ENCODE measurements at places on chromosomes 11 and 22.

- DNase-seq: no peak
These were observed 8.2 kb upstream of the PRR5 start for GRCh38 chr22:44693756-44694155.

GRCh38 chr22:45644714-45645113 is 26.9 kb upstream of the ATXN10 start:
- no peak for DNase-seq

DNA sequence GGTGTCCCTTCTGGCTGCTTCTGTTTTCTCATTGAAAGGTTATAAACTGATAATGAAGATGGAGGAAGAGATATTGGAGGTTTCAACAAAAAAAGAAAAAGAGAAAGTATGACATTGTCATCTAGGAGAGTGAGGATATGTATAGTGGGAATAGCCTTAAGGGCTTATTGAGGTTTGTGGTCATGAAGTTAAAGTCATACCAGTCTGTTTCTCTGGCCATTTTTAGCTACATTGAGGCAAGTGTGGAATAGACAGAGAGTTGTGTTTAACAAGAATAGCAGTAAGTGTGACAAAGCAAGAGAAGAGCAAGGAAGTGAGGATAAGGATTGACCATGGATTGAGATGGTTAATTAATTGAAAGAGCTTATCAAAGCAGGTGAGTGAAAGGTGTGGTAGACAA is 110.4 kb downstream of the ELP4 start:
- DNase-seq: no peak

GRCh38 chr11:57364851-57365660 is 15.9 kb downstream of the PRG3 start:
- no peak for DNase-seq

DNA sequence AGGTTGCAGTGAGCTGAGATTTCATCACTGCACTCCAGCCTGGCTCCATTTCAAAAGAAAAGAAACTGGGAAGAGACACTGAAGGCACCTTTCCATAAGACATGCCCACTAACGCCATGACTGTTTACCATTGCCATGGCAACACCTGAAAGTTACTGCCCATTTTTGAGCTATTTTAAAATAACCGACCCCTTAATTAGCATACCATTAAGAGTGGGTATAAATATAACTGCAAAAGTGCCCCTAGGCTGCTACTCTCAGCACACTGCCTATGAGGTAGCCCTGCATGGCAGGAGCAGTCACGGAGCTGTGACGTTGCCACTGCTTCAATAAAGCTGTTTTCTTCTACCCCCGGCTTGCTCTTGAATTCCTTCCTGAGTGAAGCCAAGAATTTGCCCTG is 9.9 kb upstream of the RNASEH2C start:
- no peak for DNase-seq

GRCh38 chr11:79043726-79044125 is 397.1 kb downstream of the TENM4 start:
- DNase-seq: no peak

- no peak for DNase-seq
These were observed 71.5 kb downstream of the CYTH4 start for GRCh38 chr22:37353839-37354238.

DNA sequence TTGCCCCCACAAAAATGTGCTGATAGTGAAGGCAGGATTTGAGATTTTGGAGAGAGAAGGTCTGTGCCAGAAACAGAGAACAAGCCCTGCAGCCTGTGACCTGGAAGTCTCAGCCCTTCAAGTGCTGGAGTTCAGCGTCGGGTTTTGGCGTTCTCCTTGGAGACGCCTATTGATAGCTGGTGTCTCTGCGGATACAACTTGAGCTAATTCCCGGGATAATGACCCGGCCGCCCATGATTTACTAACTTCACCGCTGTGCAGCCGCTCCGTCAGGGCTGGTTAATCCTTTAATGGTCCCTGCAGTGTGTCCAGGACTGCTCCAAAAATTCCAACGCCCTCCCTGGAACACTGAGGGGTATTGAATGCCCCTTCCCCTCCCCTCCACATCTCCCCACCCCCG is 76.6 kb downstream of the WT1 start:
- DNase-seq: no peak

- no peak for DNase-seq
These were observed 10.9 kb downstream of the TRIM22 start for GRCh38 chr11:5700421-5701054.

- no peak for DNase-seq
These were observed 156.5 kb upstream of the SOX6 start for GRCh38 chr11:16512899-16513241.

GRCh38 chr22:29788339-29789279 is 21.4 kb downstream of the UQCR10 start:
- DNase-seq: no peak

- DNase-seq: no peak
These were observed 38.1 kb downstream of the LARGE2 start for GRCh38 chr11:45960387-45961095.

DNA sequence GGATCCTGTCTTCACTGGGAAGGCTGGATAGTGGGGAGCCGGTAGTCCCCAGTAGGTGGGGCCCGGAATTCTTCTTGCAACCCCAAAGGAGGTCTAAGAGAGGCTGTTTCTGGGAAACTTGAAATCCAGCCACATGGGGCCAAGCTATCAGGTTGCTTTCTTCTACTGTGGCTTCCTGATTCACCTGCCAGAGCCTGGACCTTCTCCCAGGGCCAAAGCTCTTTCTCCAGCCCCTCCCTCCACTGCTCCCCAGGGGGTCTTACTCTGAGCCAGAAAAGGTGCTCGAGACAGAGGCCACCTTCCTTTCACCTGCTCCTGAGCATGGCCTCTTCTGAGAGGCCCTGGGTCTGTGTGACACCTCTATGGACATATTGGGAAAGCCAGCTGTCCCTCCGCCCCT is 9.1 kb downstream of the TST start:
- DNase-seq: no peak

DNA sequence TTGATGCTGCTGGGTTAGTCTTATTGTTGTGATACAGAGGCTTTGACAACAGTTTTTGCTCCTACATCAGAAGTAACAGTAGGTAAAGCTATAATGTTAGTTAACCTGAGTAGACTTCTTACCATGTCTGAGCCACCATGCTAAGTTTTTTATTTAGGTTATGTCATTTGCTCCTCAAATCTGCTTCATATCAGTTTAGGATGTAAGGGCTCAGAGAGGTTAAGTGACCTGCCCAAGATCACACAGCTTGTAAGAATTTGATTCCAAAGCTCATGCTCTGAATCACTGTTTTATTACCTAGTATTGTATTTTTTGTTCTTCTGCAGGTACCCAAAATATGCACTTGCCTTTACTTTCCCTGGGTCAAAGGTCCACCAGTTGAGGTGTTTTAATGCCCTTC is 161.7 kb downstream of the COMMD9 start:
- no peak for DNase-seq

GRCh38 chr11:120546312-120547205 is 35.0 kb downstream of the GRIK4 start:
- no peak for DNase-seq

GRCh38 chr11:128941573-128942271 is 949 bp downstream of the TP53AIP1 start:
- no peak for DNase-seq

DNA sequence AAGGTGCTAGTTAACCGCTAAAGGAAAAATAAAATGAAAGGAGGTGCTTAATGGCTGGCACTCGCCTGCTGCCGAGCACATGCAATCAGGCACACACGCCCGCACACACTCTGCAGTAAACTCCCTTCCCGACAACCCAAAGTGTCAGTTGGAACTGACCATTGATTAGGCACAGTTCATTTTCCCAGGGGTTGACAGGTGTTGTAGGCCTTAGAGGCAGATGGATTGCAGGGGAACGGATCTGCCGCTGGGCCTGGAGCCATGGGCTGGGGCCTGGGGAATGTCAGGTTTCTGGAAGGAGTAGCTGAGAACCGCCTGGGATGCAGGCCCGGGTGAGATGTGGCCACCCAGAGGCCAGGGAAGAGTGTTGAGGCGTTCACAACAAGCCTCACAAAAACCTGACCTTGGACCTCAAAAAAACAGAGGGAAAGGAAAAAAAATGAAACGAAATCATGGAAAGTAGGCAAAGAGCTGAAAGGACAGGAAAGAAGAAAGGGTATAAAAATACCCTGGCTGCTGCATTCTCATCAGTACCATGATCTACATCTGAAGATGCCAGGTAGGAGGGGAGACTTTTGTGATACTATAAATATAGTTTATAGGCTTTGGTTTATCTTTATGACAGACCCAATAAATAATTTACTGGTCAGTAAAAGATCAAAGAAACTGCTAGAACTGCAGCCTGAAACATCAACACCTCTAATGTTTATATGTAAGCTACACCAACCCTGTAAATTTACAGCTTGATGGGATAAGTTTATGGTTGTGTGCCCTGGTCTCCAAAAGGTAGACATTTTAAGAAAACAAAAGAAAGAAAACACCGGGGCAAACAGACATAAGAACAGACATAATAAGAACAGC is 313.4 kb downstream of the BUD13 start:
- DNase-seq: no peak

DNA sequence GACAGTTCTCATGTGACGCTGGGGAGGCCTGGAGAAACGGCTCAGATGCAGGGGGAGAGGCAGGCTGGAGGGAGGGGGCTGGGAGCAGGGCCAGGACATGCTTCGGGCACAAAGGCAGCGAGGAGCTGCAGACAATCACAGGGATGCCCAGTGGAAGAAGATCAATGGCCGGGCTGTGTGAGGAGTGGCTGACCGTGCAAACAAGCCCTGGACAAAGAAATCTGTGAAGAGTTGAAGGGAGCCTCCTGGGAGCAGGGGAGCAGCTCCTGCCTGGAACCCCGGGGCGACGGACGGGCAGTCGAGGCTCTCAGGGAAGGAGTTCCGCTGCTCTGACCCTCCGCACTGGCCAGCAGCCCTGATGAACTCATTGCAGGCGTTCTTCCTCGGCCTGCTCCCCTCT is 126.7 kb upstream of the B3GAT1 start:
- no peak for DNase-seq

DNA sequence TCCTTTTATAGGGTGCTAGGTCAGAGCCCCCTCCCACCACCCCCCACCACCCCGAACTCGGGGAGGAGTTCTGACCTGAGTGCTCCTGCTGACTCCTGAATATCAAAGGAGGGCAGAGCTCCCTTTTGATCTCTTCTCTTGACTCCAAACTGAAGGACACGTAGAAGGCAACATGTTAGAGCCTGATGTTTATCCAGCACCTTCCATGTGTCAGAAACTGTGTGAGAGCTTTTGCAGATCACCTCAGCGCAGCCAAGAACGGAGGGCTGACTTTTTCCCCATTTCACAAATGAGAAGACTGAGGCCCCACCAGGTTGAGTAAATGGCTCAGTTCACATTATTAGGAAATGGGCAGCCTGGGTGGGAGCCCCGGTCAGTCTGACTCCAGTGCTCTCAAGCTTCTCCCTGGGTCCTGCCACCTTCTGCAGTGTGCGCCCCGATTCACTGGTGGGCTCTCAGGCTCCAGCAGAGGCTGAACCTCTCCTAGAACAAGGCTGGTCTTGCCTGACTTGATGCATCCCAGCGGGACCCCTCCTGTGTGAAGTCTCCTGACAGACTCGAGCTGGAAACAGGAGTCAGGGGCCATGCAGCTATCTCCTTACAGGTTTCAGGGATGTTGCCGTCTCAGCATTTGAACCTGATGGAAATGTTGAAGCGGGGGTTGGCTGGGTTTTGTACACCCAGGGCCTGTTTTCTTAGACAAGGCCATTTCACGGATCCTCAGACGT is 98.5 kb downstream of the TSPAN18 start:
- DNase-seq: no peak

- peak; percentile 14 for DNase-seq
These were observed 541.2 kb upstream of the API5 start for GRCh38 chr11:42770444-42771065.

GRCh38 chr11:7967097-7967496 is 1.9 kb upstream of the NLRP10 start:
- DNase-seq: no peak

DNA sequence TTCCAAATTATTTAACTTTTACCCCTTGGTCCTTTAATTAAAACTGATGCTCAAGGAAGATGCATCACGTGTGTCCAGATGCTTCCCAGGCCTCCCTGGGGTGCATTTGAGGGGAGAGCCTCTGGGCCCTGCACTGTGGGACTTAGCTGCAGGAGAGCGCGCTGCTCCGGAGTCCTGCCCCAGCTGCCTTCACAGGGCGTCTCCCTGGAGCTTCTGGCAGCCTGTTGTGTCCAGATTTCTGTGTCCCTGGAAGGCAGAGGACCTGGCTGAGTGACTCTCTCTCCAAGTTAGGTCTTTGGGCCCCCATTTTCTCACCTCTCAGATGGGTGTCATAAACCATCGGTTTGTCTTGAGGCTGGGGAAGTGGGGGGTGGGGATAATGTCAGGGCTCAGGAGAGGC is 3.0 kb downstream of the ARHGAP8 start:
- no peak for DNase-seq

GRCh38 chr22:48493733-48494132 is 1333.9 kb downstream of the BRD1 start:
- DNase-seq: no peak

DNA sequence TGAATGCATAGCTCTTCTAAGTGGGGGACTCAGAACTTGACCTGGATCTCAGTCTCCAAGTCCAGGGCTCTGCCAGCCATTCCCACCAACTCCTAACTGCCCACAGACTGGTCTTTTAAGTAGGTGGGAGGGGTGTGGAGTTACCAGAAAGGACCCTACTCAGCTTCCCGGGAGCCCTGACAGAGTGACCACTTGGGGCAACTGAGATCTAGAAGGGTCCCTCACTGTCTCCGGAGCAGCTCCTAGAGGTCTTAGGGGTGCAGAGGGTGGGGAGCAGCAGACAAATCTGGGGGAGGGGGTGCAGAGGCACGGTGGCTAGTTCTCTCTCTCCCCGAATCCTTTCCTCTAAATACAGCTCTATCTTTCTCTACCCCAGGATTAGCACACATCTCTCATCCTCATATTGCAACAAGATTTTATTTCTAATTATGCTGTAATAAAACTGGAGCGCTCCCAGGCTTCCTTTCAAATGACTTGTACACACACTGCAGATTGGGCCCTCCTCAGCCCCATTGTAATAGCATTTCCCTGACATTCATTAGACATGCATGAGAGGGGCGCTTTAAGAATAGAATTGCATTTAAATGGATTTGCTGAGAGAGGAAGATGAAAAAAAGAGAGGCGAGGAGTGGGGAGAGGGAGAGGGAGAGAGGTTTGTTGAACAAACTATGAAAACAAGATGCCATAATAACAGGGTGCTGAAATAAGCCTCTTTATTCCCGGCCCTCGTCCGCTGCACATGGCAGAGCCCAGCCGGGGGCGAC is 219.0 kb downstream of the CEP164 start:
- DNase-seq: no peak

DNA sequence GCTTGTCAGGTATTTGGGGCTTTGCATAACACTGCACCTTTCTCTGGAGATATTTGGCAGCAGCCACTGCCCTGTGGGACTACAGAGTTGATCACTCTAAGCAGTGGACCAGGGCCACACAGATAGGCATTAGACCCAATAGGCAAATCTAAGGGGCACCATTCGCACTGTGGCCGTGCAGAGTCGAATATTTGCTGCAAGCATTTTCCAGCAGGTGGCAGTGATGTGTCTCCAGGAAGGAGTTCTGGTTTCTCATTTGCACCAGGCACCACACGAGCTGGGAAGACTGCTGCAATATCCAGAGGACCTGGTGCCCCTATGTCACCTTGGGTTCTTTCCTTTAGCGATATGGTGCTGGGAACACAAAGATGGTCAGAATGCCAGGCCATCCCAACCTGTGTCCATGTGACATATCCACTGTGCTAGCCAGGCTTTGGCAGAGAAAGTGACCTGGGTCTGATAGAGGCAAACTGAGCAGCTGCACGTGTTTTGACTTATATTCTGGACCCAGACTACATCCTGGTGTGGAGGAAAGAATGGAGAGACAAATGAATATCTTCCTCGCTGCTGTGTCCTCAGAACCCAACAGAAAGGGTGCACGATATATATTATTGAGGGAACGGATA is 318.7 kb downstream of the BUD13 start:
- peak; percentile 49 for DNase-seq

- DNase-seq: no peak
These were observed 49.1 kb downstream of the JAM3 start for GRCh38 chr11:134118006-134118405.

Measured in activated CD8-positive, alpha-beta T cell treated with anti-CD3 and anti-CD28 coated beads for 36 hours (primary cell).